ENCODE measurements at places on chromosomes 12 and 14.

DNA sequence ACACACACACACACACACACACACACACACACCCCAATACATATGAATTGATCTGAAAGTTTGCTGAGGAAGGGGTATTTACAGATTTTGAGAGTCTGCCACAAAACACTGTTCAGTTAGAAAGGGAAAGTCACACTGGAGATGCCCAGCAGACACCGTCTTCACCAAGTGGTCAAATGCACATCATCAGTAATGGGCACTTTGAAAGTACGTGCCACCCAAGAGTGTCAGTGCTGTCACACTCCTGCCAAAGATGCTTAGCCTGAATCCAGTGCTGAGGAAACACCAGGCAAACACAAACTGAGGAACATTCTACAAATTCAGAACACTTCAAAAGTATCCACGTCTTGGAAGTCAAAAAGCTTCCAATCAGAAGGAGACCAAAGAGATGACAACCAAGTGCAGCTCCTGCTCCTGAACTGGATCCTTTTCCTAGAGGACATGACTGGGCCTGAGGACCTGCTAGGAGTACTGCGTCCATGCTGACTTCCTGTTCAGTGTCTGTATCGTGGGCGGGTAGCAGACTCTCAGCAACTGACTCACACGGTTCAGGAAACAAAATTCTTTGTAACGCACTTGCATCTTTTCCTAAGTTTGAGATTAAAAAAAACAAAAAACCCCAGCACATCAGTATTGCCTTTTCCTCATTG lies 18.6 kb downstream of the PSMC1 start:
- H3K4me1 ChIP-seq = no peaks in the 10 kb centered on the region
- no peak overlapping the region for H3K4me3 ChIP-seq
- H3K27me3 ChIP-seq = no peaks in the 10 kb centered on the region

DNA sequence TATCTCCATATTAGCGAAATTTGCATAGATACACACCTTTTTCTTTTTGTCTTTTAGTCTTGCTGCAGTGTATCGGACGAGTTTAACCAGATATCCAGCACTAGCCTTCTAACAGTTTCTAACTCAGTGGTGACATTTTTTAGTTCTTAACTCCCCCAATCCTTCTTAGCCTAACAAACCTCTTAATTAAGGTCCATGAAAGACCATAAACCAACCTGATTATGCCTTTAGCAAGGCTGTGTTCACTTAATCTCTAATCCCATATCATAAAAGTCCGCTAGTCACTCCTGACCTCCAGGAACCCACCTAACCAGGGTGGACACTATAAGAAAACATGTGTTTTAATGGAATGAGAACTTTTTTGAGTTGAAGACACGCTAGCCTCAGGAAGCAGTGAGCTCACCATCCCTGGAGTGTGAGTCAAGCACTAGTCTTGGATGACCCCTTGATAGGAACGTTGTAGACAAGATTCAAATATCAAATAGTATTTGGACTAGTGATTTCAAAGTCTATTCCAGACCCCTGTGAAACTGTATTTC lies 9.5 kb downstream of the CDKN1B start:
- H3K4me1 ChIP-seq = peaks cover 11% of the 10 kb centered on the region
- peak overlapping the region; percentile 68 for H3K27ac ChIP-seq
- H3K27me3 ChIP-seq = peaks cover 14% of the 10 kb centered on the region
- peak overlapping the region; percentile 90 for H3K4me3 ChIP-seq

DNA sequence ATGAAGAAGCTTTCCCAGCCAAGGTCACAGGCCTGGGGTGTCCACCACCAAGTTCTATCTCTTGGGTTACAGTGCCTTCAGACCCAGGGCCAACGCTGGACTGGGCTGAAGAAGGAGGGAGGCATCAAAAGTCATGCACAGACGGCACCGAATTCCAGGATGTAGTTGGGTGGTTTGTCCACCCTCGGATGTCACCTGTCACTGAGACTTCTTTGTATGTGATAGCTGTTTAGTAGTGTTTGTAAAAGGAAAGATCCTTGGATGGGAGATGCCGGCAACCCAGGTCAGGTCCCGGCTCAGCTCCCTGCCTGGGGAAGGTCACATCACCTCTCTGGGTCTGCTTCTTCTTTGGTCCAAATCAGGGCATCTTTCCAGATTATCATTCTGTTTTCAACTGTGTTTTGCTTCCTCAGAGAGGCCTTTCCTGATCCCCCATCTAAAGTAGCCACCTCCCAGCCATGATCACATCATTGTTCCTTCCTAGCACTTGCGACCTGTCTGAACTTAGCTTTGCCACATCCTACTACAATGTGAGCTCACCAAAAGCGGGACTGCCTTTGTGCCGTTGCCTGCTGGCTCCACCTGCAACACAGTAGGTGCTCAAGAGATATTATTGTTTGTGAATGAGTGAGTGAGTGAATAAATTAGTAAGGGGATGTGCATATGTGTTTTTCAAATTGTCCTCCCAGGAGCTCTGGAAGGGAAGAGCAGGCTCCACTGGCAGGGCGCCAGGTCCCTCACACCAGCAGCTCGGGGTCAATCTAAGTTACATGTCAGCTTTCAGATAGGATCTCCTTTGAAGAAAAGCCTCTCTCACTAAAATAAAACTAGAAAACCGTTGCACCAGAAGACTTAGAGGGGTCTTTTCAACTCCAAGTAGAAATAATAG lies 2.1 kb downstream of the TSPAN11 start:
- H3K4me1 ChIP-seq = peaks cover 20% of the 10 kb centered on the region
- H3K4me3 ChIP-seq = no peak overlapping the region
- peaks cover 48% of the 10 kb centered on the region for H3K27me3 ChIP-seq
- no peak for DNase-seq

- H3K27me3 ChIP-seq = no peaks in the 10 kb centered on the region
- H3K36me3 ChIP-seq = peaks cover 4% of the 10 kb centered on the region
- DNase-seq = no peak
- H3K4me1 ChIP-seq = peaks cover 12% of the 10 kb centered on the region
- no peak overlapping the region for H3K4me3 ChIP-seq
Observed at GRCh38 chr12:132764231-132764630, 2.6 kb upstream of the ANKLE2 start.

DNA sequence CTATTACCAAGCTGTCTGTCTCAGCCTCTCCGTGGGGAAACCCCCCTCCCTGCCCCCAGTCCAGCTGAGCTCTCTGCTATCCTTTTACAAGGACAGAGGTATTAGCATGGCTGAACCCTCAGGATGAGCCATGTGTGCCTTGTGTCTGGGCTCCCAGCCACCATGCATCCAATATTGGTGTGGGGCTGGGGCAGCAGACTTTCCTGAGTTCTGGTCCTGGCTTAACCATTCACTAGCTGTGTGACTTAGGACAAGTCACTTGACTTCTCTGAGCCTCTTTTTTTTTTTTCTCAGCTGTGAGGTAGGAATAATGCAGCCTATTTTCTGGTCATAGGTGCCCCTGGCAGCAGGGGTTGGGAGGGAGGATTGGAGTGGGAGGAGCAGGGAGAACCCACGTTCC lies 17.1 kb upstream of the CYP46A1 start:
- DNase-seq = no peak
- no peak overlapping the region for H3K4me3 ChIP-seq
- H3K27me3 ChIP-seq = peaks cover 36% of the 10 kb centered on the region

- no peaks in the 10 kb centered on the region for H3K36me3 ChIP-seq
- H3K4me3 ChIP-seq = no peak overlapping the region
- no peaks in the 10 kb centered on the region for H3K27me3 ChIP-seq
- H3K27ac ChIP-seq = no peak overlapping the region
- H3K4me1 ChIP-seq = no peaks in the 10 kb centered on the region
Observed at GRCh38 chr14:35519986-35520385, 14.0 kb upstream of the INSM2 start.

- DNase-seq = no peak
- no peaks in the 10 kb centered on the region for H3K36me3 ChIP-seq
- no peaks in the 10 kb centered on the region for H3K27me3 ChIP-seq
- H3K4me1 ChIP-seq = peaks cover 17% of the 10 kb centered on the region
- no peak overlapping the region for H3K27ac ChIP-seq
Observed at GRCh38 chr12:122747224-122748135, 5.1 kb upstream of the DENR start.

- no peaks in the 10 kb centered on the region for H3K4me1 ChIP-seq
- H3K27me3 ChIP-seq = no peaks in the 10 kb centered on the region
- H3K36me3 ChIP-seq = peaks cover 13% of the 10 kb centered on the region
- DNase-seq = no peak
- no peak overlapping the region for H3K27ac ChIP-seq
Observed at GRCh38 chr14:34858765-34859164, 16.4 kb downstream of the BAZ1A start.

DNA sequence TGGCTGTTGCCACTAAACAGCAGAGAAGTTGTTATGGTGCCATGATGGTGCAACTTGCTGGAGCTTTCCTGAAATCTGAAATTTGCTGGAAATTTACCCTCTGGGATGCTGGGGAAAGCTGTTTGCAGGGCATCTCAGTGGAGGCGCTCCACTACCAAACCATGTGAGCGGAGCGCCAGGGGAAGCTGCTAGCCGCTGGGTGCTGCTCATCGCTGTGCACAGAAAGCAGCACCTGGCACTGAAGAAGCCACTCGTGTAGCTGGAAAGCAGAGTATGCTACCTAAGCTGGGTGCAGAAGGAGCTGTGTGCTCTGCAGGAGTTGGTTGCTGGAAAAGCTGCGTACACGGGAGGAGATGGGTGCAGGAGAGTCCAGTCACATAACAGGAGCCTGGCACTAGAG lies 53.0 kb downstream of the MSRB3 start:
- H3K27ac ChIP-seq = no peak overlapping the region
- no peak for DNase-seq
- H3K27me3 ChIP-seq = no peaks in the 10 kb centered on the region
- H3K4me1 ChIP-seq = peaks cover 14% of the 10 kb centered on the region

DNA sequence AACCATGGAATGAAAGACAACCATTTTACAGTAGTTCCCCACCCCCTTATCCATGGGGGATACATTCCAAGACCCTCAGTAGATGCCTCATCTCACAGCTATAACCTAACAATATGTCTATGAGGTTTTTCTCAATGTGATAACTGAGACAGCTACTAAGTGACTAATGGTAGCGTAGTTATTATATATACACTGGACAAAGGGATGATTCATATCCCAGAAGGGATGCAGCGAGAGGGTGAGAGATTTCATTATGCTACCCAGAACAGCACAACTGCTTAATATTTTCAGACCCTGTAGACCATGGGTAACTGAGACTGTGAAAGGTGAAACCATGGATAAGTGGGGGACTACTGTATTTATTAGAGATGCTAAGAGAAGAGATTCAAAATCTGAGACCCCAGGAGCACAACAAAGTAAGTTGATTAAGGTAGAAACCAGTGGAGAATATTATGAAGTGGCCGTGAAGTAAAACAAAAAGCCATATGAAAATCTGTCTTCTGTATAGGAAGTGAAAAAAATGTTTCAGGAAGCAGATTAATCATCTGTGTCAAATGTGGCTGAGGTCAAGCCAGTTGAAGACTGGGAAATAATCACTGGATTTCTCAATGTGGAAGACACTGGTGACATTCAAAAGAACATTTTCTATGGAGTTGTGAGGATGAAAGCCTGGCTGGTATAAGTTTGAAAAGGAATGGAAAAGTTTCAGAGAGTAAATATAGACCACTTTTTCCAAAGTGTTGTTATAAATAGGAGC lies 77.2 kb downstream of the RPL10L start:
- no peak overlapping the region for H3K4me3 ChIP-seq
- DNase-seq = no peak
- no peaks in the 10 kb centered on the region for H3K4me1 ChIP-seq
- no peak overlapping the region for H3K27ac ChIP-seq
- no peaks in the 10 kb centered on the region for H3K27me3 ChIP-seq

DNA sequence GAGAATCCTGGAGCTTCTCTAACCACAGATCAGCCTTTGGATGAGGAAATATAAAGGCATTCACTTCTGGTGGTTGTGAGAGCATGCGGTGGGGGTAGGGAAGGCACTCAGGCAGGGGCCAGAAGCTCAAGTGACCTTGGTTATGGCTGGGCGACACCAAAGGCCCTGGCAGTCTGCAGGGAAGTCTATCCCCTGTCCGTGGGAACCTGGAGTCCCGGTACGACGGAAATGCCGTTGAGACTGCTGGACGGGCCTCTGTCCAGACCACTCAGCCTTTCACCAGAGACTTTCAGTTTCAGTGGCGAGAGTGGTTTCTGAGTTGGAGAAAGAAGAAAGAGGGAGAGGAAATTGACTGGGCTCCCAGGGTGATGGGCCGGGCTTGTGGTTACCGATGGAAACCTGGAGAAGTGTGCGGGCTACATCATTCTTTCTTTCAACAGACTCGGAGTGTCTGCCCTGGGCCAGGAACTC lies 20.9 kb downstream of the ISCA2 start:
- H3K4me1 ChIP-seq = peaks cover 2% of the 10 kb centered on the region
- no peak overlapping the region for H3K27ac ChIP-seq
- no peak overlapping the region for H3K4me3 ChIP-seq
- no peaks in the 10 kb centered on the region for H3K36me3 ChIP-seq
- peaks cover 14% of the 10 kb centered on the region for H3K27me3 ChIP-seq

DNA sequence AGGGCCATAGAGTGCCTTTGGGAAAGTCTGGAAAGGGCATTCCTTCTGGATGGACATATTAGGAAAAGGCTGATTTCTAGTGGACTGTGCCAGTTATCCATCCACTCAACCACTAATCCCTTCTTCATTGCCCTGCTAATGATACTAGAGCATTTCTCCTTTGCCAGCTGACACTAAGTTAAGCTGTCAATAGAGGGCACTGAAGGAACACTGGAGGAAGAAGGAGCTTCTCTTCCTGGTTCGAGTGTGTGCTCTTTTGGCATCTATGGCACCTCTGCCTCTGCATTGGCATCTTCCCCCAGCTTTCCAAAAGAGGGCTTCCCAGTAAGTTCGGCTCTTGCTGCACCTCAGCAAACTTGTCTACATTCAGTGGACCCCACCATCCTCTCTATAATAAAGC lies 165.4 kb downstream of the DERA start:
- H3K4me3 ChIP-seq = no peak overlapping the region
- no peaks in the 10 kb centered on the region for H3K36me3 ChIP-seq
- H3K27ac ChIP-seq = no peak overlapping the region
- no peak for DNase-seq
- no peaks in the 10 kb centered on the region for H3K27me3 ChIP-seq

Data from progenitor cell of endocrine pancreas (in vitro differentiated cells).